ENCODE measurements at places on chromosomes 6 and 20.

DNA sequence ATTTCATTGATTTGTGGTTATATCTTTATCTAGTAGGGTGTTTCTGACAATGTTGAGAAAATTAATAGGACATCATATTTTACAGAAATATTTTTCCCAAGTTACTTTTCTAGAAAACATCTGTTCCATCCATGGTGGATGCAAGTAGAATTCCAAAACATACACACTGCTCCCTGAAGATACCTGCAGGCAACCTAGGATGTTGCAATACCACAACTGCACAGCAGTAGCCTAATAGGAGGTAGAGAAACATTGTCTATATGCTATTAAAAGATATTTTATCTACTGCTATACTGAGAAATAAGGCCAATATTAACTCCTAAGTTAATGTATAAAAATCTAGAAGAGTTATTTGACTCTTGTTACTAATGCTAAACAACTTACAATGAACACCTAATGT is 6.8 kb downstream of the ILRUN start:
- no peak for DNase-seq

DNA sequence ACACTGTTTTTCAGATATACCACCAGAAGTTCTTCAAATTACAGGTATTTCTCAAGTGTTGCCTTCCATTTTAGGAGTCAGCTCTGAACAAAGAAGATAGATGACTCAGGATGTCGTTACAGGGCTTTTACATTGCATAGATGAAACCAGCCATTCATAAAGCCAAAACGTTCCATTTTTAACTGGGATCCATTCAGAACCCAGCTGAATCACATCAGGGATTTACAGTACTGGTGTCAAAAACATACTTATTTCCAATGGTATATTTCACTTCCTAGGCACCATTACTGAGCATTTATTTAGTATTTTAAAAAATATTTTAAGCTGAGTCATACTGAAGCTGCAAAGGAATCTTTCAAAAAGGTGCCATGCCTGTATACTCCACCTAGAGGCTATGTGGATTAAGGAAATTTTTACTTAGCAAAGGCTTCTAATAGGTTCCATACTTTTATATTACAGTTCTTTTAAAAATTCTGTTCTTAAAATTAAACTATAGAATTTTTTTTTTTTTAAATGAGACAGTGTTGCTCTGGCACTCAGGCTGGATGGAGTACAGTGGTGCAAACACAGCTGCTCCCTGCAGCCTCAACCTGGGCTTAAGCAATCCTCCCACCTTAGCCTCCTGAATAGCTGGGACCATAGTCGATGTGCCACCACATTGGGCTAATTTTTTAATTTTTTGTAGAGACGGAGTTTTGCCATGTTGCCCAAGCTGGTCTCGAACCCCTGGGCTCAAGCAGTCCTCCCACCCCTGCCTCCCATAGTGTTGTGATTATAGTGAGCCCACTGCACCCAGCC is 2.6 kb downstream of the ASF1A start:
- peak; percentile 51 for DNase-seq

DNA sequence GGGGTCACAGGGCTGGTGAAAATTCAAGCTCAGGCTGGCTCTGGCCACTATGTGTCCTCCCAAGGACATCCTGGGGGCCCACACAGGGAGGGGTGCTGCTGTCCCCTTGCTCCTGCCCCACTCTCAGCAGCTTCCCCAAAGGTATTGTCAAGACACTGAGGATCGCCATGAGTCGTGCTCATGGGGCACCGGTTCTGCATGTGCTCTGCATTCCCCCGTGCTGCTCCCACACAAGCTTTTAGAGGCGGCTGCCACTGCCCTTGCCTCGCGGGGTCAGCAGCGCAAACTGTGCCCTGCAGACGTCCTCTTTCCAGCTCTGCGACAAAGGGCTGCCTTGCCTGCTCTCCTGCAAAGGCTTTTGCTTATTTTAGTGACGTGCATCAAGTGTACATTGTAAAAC is 179.8 kb downstream of the ERMARD start:
- DNase-seq: no peak

DNA sequence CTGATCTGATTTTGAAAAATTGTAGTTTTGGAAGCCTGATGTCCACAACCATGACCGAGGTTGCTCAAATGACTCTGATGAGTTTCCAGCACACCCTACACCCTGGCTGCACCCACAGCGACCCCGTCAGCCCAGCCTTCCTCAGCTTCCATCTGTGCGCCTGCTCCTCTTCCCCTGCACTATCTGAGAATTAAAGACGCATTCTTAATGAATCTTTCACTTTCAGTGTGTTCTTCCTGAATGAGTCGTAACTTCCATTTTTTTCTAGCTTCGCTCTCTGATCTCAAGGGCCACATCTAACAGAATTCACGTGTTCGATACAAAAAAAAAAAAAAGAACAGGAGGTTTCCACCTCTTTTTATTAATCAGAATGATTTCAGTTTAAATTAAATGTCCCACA is 21.3 kb upstream of the RREB1 start:
- DNase-seq: peak; percentile 53

- DNase-seq: no peak
These were observed 602 bp downstream of the TGM6 start for GRCh38 chr20:2381303-2381702.

DNA sequence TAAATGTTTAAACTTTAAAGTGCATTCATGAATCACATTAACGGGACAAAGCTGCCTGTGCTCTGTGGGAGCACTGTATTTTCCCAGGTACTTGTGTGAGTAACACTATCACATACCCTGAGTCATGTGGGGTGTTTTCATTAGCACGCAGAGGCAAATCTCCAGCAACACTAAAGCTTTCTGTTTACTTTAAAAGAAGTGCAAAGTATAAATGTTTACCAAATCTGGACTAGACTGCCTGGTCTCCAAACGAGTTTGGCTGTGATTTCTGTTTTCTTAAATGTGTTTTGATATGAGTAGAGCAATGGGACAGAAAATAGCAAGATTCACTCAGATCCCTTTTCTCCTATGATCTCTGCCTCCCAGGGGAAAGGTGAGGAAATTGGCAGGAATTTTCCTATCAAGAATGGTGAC is 28.8 kb upstream of the RIPPLY2 start:
- DNase-seq: no peak

DNA sequence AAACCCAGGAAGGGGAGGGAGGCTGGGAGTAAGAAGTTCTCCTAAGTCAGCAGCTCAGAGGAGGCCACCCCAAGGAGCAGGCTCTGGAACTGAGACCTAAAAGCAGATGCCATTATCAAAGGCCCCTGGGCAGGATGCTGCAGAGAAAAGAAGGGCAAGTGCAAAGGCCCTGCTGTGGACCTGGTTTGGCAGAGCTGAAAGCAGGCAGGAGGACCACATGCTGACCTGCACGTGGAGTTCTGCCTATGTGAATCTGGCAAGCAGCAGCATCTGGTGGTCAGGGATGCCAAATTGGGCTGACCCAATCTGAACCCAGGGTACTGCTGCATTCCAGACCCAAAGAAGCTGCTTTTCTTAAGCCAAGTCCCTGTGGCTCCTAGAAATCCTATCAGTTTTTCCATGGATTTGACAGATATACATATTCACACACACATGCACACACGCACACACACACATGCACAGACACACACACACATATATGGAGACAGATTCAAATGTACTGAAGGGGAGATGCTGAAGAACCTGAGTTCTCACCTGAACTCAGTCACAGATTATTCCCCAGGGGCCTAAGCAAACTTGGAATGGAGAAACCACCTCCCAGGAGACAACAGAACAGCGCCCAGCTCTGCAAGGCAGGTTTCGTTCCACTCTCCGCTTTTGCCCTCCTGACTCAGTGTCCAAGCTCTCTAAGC is 119.9 kb downstream of the FOXA2 start:
- no peak for DNase-seq

DNA sequence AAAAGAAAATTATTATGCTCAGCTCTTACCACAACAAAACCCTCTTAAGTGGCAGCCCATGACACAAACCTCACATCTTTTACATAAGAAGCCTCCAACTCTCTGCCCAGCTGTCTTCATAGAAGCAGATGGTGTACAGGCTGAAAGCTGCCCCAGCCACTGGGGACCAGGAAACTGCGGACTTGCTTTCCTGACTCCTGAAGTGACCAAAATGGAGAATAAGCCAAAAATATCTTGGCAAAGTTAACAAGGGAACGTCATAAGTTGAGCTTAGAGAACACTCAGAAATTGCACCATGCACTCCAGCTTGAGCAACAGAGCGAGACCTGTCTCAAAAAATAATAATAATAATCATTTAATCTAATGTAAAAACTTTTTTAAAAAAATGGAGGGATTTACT is 160.3 kb upstream of the CDYL start:
- DNase-seq: no peak

GRCh38 chr6:11036351-11036740 is 7.8 kb downstream of the ELOVL2 start:
- no peak for DNase-seq

DNA sequence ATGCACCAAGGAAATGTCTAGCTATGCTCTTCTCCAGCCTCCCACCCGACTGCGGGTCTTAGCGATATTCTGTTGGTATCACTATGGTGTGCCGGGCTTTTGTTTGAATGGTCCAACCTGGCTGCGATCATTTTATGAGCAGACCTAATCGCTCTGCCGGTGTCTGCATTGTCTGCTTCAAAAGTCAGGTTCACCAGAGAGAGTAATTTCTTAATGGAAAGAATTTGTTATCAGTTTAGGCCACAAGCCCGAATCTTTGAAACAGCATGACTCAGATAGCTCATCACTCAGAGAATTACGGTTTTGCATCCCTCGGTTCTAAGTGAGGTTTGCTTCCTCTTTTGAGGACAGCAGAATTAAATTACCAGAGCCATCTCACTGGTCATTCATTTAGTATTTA is 521.0 kb upstream of the ARID1B start:
- DNase-seq: no peak

GRCh38 chr6:4346659-4347333 is 211.4 kb upstream of the ECI2 start:
- DNase-seq: no peak

- no peak for DNase-seq
These were observed 4.2 kb downstream of the LRP11 start for GRCh38 chr6:149859938-149860337.

DNA sequence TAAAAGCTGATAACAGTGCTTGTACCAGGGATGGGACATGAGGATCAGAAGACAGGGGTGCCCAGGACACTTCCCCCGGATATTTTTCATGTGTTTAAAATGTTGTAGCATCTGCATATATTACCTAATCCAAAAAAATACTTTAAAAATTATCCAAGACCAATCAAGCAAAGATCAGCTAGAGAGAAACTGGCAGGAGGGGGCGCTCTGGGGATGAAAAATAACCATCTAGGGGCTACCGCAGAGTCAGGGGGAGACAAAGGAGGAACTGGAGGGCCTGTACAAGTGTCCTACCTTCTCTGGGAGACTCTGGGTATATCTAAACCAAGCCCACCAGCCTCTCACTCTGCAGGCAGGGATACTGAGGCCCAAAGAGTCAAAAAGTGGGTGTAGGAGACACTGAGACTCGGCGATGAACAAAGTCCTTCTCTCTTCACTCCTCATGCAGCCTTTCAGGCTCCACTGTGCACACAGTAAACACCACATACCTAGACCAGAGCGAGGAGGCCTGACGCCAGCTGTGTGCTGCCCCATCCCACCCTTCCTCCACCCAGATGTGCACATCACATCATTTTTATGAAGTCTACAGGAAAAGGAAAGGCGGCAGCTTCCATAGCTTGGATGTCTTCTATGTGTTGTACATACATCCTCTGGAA is 9.8 kb downstream of the RIMS4 start:
- no peak for DNase-seq

DNA sequence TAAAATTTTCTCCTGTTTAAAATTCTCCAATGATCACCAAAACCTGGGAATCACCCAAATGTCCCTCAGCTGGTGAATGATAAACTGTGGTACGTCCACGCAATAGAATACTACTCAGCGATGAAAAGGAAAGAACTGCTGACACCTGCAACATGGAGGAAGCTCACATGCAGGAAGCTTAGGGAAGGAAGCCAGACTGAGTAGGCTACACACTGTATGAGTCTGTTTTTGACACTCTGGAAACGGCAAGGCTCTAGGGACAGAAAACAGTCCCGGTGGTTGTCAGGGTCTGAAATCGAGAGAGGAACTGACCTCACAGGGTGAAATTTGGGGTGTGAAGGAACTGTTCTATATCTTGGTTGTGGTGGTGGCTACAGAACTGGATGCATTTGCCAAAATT is 25.2 kb upstream of the TLDC2 start:
- no peak for DNase-seq

- DNase-seq: no peak
These were observed 135.0 kb upstream of the TNFAIP3 start for GRCh38 chr6:137731960-137732616.

DNA sequence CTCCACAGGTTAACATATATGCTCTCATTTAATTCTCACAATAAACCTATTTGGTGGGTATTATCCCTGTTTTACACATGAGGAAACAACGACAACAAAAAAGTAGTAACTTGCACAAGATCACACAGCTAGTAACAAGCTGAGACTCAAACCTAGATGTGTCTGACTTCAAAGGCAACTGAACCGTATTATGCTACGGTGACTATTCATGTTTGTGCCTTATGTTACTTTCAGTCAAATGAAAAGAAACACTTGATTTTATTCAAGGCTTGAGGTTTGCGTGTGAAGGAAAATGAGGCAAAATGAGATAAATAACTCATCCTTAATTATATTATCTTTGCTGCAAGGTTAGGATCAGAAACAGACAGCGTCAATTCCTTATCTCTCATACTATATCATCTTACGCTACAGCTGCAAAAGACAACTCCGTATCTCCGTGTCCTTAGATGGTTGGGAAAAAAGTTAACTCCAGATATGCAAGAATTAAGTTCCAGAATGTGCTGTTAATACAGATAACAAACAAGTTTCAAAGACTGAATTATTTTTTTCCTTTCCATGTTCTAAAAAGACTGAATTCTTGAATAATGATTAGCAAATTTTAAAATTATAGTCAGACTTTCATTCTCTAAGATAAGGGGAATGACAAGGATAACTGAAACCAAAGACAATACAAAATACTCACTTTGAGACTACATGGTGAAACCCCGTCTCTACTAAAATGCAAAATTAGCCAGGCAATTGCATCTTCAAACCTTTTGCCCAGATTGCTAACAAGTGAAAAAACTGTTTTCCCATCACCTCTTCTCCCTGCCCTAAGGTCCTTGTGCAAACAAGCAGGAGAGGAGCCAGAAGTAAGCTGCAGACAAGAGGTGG is 27.8 kb downstream of the STAU1 start:
- no peak for DNase-seq

All from CD4-positive, alpha-beta T cell treated with Interleukin-1 beta for 1 hour (primary cell).